Kidney epithelial cell (primary cell): ENCODE measurements at places on chromosomes 11 and 22. TPM values are rescaled to one million over a fixed set of nuclear protein-coding genes. Genes with fewer than 3 reads are reported as not detected.

PANX2 gene
- 0.33 and 1.1 TPM in 2 replicates for total RNA-seq

DNA sequence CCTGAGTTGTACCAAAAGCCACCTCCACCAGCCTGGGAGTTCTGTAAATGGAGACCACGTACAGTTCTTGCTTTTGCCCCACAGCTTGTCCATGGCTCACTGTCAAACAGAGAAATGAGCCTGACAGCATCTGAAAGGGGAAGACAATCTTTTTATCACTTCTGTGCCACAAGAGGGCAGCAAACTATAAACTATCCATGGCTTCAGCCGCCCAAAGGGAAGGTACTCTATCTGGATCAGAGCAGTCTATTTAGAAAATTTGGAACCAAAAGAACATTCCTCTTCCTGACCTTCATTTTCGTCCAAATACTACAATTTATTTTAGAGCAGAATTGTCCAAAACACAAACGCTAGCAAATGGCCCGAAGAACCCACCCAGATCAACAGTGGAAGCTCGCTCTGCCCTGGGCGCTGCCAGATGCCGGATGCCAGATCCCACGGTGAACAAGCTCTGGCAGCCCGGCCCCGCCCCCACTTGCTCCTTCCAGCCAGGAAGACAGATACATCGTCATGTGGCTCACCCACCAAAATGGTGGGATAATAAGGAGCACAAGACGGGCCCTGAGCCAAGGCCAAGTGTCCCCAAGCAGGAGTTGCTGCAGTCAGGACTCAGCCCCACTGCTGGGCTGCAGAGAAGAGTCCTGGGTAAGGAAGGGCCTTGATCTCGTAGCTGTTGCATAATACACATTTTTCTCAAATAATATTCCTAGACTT, 23.9 kb upstream of the SCGB1A1 start:
- DNase-seq, result peak; percentile 52

DNA sequence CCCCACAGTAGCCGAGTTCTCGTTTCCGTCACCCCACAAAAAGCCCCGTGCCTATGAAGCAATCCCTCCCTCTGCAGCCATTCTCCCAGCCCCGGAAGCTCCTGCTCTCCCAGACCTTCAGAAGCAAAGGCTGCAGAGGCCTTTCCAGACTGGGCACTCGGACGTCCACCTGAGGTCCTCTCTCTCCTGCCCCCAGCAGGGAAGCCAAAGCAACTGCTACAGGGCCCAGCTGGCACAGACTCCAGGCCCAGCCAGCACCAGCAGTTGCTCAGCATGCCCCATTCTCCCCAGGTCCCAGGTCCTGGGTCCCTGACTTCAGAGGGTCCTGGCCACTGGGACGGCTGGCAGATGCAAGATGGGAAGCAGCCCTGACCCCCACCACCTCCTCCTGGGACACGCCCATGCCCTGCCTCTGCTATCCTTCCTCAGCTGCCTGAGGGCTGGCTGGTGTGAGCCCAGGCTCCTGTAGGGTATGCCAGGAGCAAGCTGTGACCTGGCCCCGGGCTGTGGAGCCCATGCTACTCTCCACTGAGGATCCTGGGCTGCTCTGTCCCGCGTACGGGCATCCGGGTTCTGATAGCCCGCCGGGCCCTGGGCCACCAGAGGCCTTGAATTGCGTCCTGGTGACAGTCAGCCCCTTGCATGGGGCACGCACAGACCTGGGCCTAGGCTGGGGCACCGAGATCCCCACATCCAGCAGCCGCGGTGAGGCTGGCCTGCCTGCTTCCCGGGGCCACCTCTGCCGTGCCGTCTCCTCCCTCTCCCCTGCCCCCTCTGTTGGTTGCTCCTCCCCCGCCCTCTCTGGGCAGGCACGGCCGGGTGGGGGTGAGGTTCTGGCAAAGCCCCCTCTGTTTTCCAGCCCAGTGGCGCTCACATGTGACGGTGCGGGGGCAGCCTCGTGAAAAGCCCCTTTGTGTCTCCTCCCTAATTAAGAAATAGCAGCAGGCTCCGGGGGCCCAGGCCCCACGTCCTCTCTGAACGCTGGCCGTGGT, 1310.3 kb downstream of the BRD1 start:
- DNase-seq, result no peak

DNA sequence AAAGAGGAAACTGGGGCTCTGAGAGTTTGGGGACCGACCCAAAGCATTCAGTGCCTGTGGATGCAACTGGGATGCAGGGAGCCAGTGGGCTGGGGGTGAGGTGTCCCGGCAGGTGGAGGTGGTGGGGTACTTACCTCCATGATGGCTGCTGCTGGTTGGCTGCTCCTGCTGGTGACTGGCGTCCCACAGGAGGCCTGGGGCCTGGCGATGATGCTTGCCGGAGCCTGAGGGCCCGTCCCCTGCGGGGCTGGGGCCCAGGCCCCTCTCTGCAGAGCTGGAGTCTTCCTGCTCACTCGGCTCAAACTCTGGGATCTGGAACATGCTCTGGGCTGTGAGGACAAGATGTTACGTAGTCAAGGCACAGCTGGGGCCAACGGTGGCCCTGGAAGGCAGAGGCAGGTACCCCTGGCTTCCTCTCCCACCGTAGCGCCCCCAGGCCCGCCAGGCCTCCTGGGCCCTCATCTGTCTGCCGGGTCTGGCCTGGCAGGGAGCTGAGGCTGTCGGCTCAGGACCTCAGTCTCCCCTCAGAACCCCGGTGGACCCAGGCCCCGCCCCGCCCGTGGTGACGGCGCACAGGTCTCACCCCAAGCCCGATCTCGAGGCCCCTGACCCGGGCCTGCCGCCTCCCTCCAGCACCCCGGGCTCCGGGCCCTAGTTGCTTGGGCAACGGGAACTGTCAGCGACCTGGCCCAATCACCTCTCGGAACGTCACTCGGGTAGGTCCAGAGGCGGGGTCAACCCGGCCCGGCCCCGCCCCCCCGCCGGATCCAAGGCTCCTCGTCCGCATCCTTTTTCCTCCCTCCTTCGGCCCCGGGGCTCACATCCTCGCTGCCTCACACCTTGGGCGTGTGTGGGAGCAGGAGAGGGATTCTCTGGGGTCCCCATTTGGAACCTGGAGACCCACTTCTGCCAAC, at the start of gene BAD:
BAD (minus strand) TSS at position 618 of the 914 bp plus-strand sequence; CDS start at position 321, 297 bp downstream.
- no peak for DNase-seq

GRCh38 chr11:44036811-44037657, 10.7 kb upstream of the ACCSL start:
- DNase-seq, result peak; percentile 34
